Cardiac muscle cell (in vitro differentiated cells and primary cell): ENCODE measurements at places on chromosomes 4 and X.
A peak's percentile ranks its signal among the peaks of the same experiment; 100 is the strongest.

- no peak for DNase-seq
Measured at GRCh38 chrX:84047339-84047738, 140.7 kb downstream of the RPS6KA6 start.

DNA sequence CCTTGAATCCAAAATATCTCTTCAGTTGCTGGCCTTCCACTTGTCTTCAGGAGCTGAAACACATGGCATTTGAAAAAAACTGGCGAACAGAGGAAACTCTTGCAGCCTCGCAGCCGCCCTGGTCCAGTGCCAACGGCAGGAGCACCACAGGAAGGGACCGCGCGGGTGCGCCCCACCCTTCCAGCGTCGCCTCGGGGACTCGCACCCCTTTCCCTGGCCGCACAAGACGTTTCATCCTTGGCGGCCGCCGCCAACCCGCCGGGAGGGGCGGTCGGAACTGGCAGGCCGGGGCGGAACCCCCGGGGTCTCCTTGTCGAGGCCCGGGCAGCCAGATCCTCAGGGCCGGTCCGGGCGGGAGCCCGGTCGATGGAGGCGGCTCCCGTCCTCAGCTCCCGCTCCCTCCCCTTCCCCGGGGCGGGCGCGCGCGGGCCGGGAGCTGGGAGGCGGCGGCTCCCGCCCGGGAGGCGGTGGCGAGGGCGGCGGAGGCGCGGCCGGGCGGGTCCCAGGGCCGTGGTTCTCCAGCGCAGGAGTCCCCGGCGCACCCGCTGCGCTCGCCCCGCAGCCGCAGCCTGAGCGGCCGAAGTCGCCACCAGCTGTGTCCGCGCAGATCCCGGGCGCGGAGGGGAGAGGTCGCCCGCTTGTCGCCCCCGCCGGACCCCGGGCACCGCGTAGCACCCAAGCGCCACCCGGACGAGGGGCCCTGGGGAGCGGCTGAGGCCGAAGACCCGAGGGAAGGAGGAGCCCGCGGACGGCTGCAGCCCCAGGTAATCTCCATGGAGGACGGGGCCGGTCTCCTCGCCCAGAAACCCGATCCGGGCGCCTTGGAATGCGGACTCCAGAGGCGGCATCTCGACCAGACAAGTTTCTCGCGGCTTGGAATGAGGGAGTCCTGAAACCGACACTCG is 886 bp upstream of the NDST3 start:
- peak; percentile 50 for DNase-seq

DNA sequence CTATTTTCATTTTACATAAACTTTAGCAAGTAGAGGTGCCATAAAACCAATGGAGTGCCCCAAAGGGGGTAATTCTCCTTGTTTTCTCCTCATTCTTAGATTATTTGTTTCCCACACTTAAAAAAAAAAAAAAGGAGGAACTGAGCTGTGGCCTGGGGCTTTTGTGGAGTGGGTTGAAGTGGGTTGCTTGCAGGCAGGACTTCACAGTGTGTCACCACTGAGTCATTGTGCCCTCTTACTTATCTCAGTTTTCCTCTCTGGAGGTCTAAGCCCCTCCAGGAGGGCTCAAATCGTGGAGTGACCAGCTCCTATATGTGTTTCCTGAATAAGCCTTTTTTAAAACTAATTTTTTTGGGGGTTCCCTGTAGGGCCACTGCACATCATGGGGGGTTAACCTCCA is 69.0 kb downstream of the SLC16A2 start:
- no peak for DNase-seq

DNA sequence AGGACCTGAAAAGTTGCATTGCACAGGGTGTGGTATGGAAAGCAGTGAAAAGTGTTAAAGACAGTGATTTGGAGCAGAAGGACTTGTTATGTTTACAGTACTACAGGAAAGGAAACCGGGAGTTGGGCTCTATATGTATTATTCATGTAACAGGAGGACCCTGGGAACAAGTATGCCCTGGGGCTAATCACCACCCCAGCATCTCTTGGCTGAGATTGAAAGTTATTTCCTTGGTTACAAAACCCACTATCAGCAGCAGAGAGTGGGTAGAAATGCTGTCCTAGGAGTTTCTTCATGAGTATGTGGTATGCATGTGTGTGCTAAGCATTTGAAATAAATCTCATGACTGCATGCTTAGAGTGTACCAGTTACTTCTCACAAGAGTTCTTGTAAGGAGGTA is 46.9 kb downstream of the STK32B start:
- DNase-seq, result no peak

- no peak for DNase-seq
Measured at GRCh38 chrX:4805502-4805901, 1092.1 kb upstream of the PRKX start.

- DNase-seq, result peak; percentile 59
Measured at GRCh38 chrX:2351321-2351720, 149.5 kb downstream of the DHRSX start.

DNA sequence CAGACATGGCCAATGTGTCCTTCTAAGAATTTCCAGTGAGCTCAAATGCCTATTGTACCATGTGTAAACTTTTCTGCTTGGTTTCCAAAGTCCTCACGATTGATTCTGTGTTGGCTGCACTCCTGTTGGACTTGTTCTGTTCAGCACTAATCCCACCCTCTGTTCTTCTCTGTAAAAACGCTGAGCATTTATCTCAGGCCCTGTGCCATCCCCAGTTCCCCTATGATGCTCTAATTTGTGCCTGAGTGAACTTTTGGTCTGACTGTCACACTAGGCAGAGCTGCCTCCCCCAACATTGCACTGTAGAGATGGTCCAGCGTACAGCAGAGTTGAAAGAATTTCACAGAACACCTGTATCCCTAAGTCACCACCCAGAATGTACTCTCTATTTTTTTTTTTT is 76.1 kb upstream of the STS start:
- DNase-seq, result no peak

DNA sequence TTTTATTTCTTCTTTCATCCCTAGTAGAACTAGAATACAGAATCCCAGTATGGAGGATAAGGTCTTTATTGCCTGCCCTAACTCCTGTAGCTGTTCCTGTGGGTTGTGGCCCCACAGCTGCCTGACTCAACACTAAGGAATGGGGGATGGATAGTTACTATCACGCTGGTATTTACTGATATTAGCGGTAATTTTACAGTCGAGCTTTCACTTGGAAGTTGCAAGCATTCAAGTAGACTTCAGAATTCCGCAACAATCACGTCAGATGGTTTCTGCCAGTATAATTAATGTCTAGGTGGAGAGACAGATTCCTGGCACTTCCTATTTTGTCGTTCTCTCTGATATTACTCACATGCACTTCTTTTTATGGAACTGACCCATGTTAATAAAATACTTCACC is 489.8 kb downstream of the PABPC4L start:
- DNase-seq, result no peak

- DNase-seq, result no peak
Measured at GRCh38 chr4:142607976-142608375, 238.1 kb downstream of the INPP4B start.

DNA sequence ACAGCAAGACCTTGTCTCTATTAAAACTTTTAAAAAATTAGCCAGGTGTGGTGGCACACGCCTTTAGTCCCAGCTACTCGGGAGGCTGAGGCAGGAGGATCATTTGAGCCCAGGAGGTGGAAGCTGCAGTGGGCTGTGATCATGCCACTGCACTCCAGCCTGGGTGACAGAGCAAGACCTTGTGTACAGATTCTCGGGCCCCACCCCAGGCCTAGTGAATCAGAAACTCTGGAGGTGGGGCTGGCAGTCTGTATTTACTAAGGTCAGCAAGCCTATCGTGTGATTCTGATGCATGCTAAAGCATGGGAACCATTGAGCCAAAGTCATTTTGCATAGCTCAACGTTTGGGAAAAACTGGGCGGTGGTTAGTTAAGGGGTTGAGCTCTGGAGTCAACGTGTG is 3.5 kb downstream of the S100G start:
- DNase-seq, result no peak

- peak; percentile 62 for DNase-seq
Measured at GRCh38 chr4:2469192-2469984, 482 bp downstream of the RNF4 start.

- no peak for DNase-seq
Measured at GRCh38 chrX:107206697-107207065, 270 bp downstream of the DNAAF6 start.

DNA sequence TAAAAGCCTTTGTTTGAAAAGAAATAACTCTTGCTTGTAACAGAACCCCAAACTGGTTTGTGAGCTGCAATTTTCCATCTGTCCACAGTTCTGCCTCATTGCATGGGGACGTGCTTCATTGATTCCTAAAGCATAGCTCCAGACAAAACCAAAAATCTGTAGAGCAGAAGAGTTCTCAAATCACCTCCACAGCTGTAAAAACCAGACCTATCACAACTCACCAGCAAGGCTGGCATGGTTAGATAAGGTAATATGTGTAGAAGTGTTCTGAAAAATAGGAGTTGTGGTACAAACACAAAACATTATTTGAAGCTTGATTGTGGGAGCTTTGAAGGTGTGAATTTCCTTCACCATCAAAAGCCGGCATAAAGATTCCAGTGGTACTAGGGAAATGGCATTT is 12.5 kb upstream of the RAB28 start:
- no peak for DNase-seq

DNA sequence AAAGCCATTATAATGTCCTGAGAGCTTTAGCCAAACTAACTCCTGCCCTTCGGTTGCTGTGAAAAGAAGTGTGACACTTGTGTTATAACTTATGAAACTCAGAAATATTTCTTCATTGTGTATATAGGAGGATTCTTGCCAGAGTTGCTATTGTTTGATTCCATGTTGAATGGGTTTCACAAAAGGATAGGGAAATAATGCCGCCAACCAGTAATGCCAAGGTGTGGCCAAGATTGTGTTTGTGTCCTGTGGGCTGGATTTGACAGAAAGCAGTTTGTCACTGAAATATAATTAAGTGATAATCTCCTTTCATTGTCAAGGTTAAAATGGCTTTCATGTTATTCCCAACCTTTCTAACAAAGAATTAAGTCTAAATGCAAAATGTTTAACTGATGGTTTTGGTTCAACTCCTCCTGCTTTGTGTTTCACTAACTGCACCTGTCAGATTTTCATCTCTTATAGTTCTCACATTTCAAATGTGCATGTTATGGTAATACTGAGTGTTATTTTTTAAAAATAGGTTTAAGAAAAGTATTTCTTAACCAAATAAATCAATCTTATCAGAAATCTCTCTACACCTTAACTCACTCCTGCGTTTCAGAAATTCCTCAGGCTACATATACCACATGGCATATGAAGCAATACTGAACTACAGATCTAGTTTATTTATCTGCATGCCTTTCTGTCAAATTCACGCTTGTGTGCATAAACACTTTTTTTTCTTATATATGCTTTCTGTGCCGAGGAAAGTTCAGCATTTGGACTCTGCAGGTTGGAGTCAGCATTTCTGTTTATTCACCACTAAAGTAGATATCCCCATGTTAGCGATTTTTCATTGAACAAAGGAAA is at the start of gene CLDN22:
TSS of gene CLDN22 (minus strand) at position 66 of the 849 bp plus-strand sequence. CDS start at position 8, 58 bp downstream.
- no peak for DNase-seq

GRCh38 chr4:112099701-112100297 is 45.5 kb upstream of the FAM241A start:
- peak; percentile 55 for DNase-seq

- no peak for DNase-seq
Measured at GRCh38 chr4:10579648-10580047, 104.9 kb downstream of the CLNK start.

DNA sequence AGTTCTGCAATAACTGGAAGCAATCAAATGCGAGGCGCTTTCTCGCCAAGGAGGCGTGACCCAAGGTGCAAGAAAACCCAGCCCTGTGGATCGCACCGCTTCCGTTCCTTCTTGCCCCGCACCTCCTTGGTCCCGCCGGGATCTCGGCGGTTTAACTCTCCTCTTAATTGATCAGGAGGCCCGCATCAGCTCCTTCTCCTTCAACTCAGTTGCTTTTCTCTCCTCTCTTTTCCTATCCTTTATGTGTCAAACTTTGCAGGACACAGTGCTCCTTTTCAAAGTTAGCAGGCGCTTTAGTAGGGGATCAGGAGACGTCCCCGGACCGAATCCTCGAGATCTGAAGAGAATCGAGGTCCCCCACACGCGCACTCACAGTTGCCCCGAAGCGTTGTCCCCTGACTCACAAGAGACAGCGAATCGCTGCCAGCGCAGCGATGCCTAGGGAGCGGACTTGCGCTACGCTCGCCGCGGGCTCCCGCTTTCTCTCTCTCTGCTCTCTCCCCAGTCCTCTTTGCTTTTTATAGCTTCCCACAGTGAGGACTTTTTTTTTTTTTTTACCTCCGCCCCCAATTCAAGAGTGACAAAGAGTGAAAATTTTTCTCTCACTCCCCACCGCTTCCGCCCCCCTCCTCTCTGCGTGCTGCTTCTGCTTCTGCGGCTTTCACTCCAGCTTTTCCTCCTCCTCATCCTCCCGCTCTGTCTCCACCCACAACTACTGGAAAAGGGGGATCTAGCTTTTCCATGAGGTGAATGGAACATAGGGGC is at the start of gene DKK2:
TSS of gene DKK2 (minus strand) at position 495 of the 765 bp plus-strand sequence. CDS start 722 bp downstream, outside the sequence.
- peak; percentile 45 for DNase-seq

DNA sequence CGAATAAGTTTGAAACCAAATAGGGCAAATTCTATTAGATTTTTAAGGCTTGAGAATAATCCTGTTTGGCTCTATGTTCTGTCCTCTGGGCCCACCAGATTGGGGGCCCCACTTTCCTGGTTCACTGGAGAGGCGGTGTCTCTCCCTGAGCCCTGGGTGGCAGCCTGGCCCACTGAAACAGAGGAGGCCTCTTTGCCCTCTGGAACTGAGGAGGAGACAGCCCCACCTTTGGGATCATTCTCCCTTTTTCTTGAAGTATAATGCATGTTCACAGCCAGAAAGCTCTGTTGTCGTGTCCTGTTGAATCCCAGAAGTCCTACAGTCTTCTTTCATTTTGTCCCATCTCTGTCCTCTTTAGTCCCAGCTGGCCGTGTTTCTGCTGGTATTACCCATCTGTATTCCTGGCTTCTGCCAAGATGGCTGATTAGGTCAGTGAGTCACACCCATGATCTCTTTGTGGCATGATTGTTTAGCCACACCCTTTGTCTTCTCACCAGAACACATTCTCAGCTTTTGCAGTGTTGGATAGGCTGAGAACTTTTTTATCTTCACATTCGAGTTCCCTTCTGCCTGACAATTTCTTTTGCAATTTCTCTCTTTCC is 8.1 kb upstream of the TBC1D25 start:
- peak; percentile 75 for DNase-seq

DNA sequence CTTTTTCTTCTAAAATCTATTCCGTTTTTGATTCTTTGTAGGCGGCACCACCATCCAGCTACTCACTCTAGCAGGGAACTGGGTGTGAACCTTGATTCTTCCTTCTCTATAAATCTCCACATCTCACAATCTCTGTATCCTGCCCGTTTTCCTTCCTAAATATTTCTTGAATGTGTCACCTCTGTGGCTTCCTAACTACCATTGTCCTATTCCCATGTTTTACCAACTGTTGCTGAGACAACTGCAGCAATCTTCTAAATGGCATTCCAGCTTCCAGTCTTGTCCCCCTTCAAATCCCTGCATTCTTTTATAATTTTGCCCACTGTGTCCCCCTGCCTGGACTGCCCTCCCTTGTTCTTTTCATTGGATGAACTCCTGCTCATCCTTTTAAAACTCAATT is 641.3 kb downstream of the RPA4 start:
- no peak for DNase-seq

DNA sequence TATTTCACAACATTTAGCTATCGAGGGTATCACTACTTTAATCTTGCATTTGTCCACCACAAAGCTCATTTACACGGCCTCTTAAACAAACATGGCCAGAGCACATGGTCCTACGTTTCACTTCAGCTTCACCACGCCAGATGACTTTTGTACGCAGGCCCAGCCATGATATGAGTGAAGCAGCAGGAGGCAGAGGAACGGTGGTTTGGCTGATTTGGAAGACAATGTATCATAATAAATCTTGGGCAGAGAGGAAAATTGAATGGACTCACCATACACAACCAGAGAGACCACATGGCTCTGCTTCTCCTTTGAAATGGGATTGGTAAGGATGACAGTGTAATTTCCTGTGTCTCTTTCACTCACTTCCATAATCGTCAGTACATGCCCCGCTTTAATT is 15.3 kb downstream of the KDR start:
- no peak for DNase-seq
